Esophagus muscularis mucosa (tissue), 4 donors: ENCODE measurements at places on chromosomes 2 and 18. TPM values are rescaled to one million over a fixed set of nuclear protein-coding genes. Genes with fewer than 3 reads are reported as not detected.

Gene NYAP2
- total RNA-seq: 0.26 TPM

Gene GREB1
- total RNA-seq: 8.0 TPM

Gene CXCR2
- not detected for total RNA-seq

Gene FZD7
- 60.7 TPM for total RNA-seq

Gene DCAF17
- total RNA-seq: 15.6 TPM

Gene TEKT4
- total RNA-seq: not detected

Gene DNAJC10
- 46.9 TPM for total RNA-seq

Gene ALLC
- total RNA-seq: not detected

Gene VSNL1
- total RNA-seq: 0.17 TPM

Gene LOXL3
- total RNA-seq: 8.6 TPM

Gene PASK
- 1.7 TPM for total RNA-seq
